Mammary epithelial cell (primary cell): ENCODE measurements at places on chromosomes 11 and 22. TPM values are rescaled to one million over a fixed set of nuclear protein-coding genes. Genes with fewer than 3 reads are reported as not detected.

GRCh38 chr11:14253840-14254239, 105.1 kb downstream of the RRAS2 start:
- no peak for DNase-seq

DNA sequence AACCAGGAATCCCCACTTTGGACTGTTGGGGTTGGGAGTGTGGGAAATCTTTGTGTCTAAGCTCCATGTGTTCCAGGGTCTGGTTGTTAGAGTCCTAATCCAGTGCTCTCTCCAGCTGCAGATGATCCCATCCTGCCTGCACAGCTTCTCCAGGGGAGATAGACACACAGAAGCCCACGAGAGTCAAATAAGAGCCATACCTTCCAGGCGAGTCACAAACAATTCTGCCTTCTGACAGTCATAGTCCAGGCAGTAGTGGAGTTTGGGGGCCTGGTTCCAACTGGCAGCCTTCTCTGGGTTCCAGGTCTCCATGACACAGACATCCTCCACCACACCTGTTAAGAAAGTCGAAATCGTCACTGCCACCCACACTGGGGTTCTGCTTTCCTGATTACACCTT, 32.1 kb downstream of the SYT13 start:
- no peak for DNase-seq

The PRDM11 gene
- 3.3 TPM for total RNA-seq

GRCh38 chr22:35470903-35471321, 69.7 kb upstream of the RASD2 start:
- no peak for DNase-seq
